Transverse colon (tissue), 4 donors: ENCODE measurements at places on chromosomes 4 and X. TPM values are rescaled to one million over a fixed set of nuclear protein-coding genes. Genes with fewer than 3 reads are reported as not detected.

RGN gene
- total RNA-seq, result 1.3 TPM

GRCh38 chr4:133186210-133186609, 37.1 kb downstream of the PCDH10 start:
- DNase-seq, result no peak
- no peaks in the 10 kb centered on the region for H3K36me3 ChIP-seq
- H3K27me3 ChIP-seq, result no peaks in the 10 kb centered on the region
- H3K4me3 ChIP-seq, result no peak overlapping the region

GLRA2 gene
- total RNA-seq, result 1.8 TPM

DNA sequence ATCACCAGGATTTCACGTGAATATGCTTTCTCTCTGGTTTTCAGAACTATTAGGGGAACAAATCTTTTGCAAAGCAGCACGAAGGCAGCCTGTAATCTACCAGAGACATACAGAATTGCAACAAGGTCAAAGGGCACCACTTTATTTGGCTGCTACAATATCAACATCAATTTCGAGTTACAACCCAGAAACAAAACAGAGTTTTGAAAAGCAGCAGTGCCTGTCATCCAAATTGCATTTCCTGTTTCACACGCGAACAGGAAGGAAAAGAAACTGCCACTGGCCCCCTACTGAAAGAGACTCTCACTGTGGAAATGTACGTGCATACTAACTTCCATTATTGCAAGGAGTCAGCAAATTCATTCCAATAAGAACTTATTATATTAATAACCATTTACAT, 17.1 kb upstream of the C1QTNF7 start:
- no peaks in the 10 kb centered on the region for H3K36me3 ChIP-seq
- peaks cover 28% of the 10 kb centered on the region for H3K4me1 ChIP-seq
- H3K27ac ChIP-seq, result no peak overlapping the region
- H3K4me3 ChIP-seq, result no peak overlapping the region
- H3K27me3 ChIP-seq, result no peaks in the 10 kb centered on the region

DNA sequence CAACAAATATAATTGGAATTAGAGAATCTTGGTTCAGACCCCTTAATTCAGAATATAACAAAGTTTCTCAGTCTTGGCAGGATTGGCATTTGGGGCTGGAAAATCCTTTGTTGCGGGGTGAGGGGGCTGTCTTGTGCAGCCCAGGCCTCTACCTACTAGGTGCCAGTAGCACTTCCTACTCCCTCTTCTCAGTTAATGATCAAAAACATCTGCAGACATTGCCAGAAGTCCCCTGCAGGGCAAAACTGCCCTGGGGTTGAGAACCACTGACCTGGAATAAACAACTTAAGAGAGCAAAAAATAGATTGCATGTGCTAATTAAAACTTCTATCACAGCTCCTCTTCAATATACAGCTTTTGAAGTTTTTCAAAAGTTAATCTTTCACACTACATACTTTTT, 36.7 kb upstream of the CXorf38 start:
- H3K4me3 ChIP-seq, result no peak overlapping the region
- no peaks in the 10 kb centered on the region for H3K4me1 ChIP-seq
- no peaks in the 10 kb centered on the region for H3K27me3 ChIP-seq
- DNase-seq, result no peak
- no peak overlapping the region for H3K27ac ChIP-seq

DNA sequence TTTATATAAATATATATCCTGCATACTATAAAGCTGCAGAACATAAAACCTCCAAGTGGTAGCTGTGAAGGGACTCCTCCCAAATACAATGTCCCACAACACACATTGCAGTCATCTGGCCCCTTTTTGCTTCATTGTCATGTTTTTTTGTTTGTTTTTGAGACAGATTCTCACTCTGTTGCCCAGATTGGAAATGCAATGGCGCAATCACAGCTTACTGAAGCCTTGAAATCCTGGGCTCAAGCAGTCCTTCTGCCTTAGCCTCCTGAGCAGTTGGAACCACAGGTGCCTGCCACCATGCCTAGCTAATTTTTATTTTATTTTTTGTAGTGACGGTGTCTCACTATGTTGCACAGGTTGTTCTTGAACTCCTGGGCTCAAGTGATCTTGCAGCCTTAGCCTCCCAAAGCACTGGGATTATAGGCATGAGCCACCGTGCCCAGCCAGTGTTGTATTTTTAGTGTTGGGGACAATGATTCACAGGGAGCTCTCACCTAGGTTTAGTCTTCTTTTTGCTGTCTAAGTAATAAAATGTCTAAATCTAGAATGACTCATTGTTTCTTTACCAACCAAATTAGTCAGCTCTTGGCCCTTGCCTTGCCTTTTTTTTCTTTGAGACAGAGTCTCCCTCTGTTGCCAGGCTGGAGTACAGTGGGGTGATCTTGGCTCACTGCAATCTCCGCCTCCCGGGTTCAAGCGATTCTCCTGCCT, 24.0 kb upstream of the XIAP start:
- no peaks in the 10 kb centered on the region for H3K4me1 ChIP-seq
- H3K4me3 ChIP-seq, result no peak overlapping the region
- no peak overlapping the region for H3K27ac ChIP-seq

- H3K4me3 ChIP-seq, result no peak overlapping the region
- H3K27ac ChIP-seq, result no peak overlapping the region
- H3K4me1 ChIP-seq, result no peaks in the 10 kb centered on the region
- DNase-seq, result no peak
- H3K27me3 ChIP-seq, result no peaks in the 10 kb centered on the region
These were observed 575.5 kb downstream of the GBA3 start for GRCh38 chr4:23268072-23268771.

ALAS2 gene
- total RNA-seq, result not detected

- H3K27me3 ChIP-seq, result no peaks in the 10 kb centered on the region
- no peak overlapping the region for H3K27ac ChIP-seq
- no peaks in the 10 kb centered on the region for H3K4me1 ChIP-seq
- no peak overlapping the region for H3K4me3 ChIP-seq
These were observed 161.4 kb downstream of the VSIG4 start for GRCh38 chrX:65878456-65878855.

- no peak overlapping the region for H3K27ac ChIP-seq
- H3K4me3 ChIP-seq, result no peak overlapping the region
- H3K36me3 ChIP-seq, result no peaks in the 10 kb centered on the region
- peak; percentile 12 for DNase-seq
- H3K27me3 ChIP-seq, result no peaks in the 10 kb centered on the region
These were observed 94.2 kb downstream of the PJA1 start for GRCh38 chrX:69070949-69071650.

DNA sequence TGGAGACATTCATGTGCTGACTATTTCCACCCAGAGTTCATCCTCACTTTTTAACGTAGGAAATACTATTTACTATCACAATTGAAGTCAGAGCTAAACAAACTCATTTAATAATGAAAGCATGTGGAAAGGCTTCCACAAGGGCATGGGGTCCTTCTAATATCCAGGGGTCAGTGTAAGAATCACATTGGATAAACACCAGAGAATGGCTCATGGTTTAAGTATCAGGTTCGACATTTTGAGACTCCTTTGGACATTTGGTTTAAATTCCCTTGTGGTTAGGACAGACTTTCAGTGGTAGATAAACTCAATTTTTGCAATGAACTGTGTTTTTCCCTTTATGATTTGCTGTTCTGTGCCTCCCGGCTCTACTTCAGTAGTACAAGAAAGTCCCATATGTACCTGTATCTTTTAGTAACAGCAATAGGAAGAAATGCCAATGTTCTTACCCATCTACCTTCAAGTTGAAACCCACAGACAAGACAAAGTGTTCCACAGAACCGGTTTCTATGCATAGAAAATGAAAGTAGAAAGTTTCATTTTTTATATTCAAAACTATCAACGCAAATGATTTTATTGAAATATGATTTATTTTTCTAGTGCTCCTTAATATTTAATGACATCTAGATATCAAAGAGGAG, 589.0 kb upstream of the FAM241A start:
- no peak overlapping the region for H3K4me3 ChIP-seq
- no peak overlapping the region for H3K27ac ChIP-seq
- DNase-seq, result no peak
- H3K4me1 ChIP-seq, result no peaks in the 10 kb centered on the region
- H3K27me3 ChIP-seq, result no peaks in the 10 kb centered on the region

- H3K36me3 ChIP-seq, result no peaks in the 10 kb centered on the region
- H3K4me3 ChIP-seq, result no peak overlapping the region
- no peaks in the 10 kb centered on the region for H3K4me1 ChIP-seq
- no peak for DNase-seq
- H3K27ac ChIP-seq, result no peak overlapping the region
These were observed 126.9 kb upstream of the GPRIN3 start for GRCh38 chr4:89434364-89434988.

DNA sequence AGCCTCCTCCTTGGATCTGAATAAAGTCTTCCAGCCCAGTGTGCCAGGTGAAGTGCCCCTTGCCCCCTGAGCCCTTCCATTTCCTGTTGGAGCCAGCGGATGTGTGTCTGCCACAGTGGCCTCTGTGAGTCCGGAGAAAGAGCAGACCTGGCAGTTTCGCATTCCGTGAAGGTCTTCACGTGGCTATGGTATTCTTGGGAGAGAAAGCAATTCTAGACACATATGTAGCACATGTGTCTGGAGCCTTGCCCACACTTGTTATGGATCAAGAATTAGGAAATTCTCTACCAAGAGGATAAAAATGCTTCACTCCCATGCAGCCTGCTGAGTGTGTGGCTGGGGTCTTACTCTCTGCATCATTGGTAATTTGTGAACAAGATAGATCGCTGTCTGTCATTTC, 130.9 kb downstream of the REPS2 start:
- no peak overlapping the region for H3K4me3 ChIP-seq
- no peaks in the 10 kb centered on the region for H3K4me1 ChIP-seq
- no peak overlapping the region for H3K27ac ChIP-seq
- no peaks in the 10 kb centered on the region for H3K36me3 ChIP-seq
- no peak for DNase-seq

- no peaks in the 10 kb centered on the region for H3K27me3 ChIP-seq
- DNase-seq, result no peak
- no peak overlapping the region for H3K4me3 ChIP-seq
- no peaks in the 10 kb centered on the region for H3K4me1 ChIP-seq
- H3K27ac ChIP-seq, result no peak overlapping the region
- no peaks in the 10 kb centered on the region for H3K36me3 ChIP-seq
These were observed 313.1 kb upstream of the ANXA10 start for GRCh38 chr4:167779280-167779679.

- peaks cover 12% of the 10 kb centered on the region for H3K4me1 ChIP-seq
- no peak overlapping the region for H3K4me3 ChIP-seq
- H3K36me3 ChIP-seq, result no peaks in the 10 kb centered on the region
- no peak overlapping the region for H3K27ac ChIP-seq
These were observed 64.4 kb downstream of the SHROOM3 start for GRCh38 chr4:76499461-76499860.

GRCh38 chrX:114591121-114591520, 7.2 kb downstream of the HTR2C start:
- H3K27me3 ChIP-seq, result no peaks in the 10 kb centered on the region
- H3K4me1 ChIP-seq, result no peaks in the 10 kb centered on the region
- no peak overlapping the region for H3K27ac ChIP-seq
- no peak for DNase-seq
- H3K4me3 ChIP-seq, result no peak overlapping the region

DNA sequence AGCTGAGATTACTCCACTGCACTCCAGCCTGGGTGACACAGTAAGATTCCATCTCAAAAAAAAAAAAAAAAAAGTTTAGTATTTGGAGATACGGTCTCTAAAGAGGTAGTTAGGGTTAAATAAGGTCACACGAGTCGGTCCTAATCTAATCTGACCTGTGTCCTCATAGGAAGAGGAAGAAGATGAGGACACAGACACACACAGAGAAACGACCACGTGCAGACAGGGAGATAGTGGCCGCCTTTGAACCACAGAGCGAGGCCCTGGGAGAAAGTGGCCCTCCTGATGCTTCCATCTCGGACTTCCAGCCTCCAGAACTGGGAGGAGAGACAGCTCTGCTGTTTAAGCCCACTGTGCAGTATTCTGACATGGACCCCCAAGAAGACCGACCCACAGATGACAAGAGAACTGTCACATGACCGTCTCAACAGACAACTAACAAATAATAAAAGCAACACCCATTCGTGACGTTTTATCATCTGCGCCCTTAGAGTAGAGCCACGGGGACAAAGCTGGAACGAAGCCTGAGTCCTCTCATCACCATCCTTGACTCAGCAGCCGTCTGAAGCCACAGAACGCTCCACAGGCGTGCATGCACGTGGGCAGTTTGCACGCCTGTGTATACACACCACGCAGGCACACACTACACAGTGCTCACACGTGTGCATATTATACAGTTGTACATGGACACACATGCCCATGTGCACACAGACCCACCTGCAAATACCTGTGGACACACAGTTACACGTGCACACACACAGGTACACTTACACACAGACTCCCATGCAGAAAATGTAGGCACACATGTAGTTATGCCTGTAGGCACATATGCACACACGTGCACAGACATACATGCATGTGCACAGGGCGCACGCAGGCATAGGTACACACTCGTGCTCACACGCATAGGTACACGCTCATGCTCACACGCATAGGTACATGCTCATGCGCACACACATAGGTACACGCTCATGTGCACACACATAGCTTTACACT, 51.7 kb downstream of the FAM53A start:
- H3K36me3 ChIP-seq, result no peaks in the 10 kb centered on the region
- H3K4me3 ChIP-seq, result no peak overlapping the region
- no peak for DNase-seq
- no peaks in the 10 kb centered on the region for H3K4me1 ChIP-seq
- peaks cover 13% of the 10 kb centered on the region for H3K27me3 ChIP-seq

SH2D1A gene
- not detected for total RNA-seq

- no peak for DNase-seq
- no peak within 1 kb of the TSS for H3K27ac ChIP-seq
- H3K27me3 ChIP-seq, result no peaks in the 10 kb centered on the region
These were observed at the start of gene ANK2 for GRCh38 chr4:113049421-113050370. Gene ANK2, plus strand, starts transcription at chr4:113049653. Its CDS starts 76 bp downstream, at chr4:113049729.

GRCh38 chr4:7540654-7541413, 106.1 kb upstream of the PSAPL1 start:
- H3K27me3 ChIP-seq, result no peaks in the 10 kb centered on the region
- no peaks in the 10 kb centered on the region for H3K4me1 ChIP-seq
- no peaks in the 10 kb centered on the region for H3K36me3 ChIP-seq
- no peak overlapping the region for H3K4me3 ChIP-seq

TLR6 gene
- 1.6 TPM for total RNA-seq

SCFD2 gene
- total RNA-seq, result 18.0 TPM

GRCh38 chrX:57899906-57900305, 10.4 kb downstream of the ZXDA start:
- no peaks in the 10 kb centered on the region for H3K36me3 ChIP-seq
- DNase-seq, result no peak
- no peaks in the 10 kb centered on the region for H3K4me1 ChIP-seq
- no peak overlapping the region for H3K27ac ChIP-seq

RHOH gene
- total RNA-seq, result 4.1 TPM

DNA sequence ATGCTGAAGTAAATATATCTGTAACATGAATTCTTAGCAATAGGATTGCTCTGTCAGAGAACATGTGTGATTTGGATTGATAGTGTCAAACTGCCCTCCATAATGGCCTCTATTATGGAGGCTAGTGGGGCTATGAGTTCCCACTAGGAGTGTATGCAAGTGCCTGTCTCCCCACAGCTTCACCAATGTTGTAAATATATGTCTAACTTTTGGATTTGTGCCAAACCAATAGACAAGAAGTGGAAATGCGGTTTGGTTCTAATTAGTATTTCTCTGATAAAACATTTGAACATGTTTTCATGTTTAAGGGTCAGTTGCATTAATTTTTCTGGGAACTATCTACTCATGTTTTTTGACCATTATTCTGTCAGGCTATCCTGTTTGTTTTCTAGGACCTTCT, 28.1 kb downstream of the GPAT3 start:
- no peaks in the 10 kb centered on the region for H3K27me3 ChIP-seq
- no peak overlapping the region for H3K27ac ChIP-seq
- no peaks in the 10 kb centered on the region for H3K36me3 ChIP-seq
- no peaks in the 10 kb centered on the region for H3K4me1 ChIP-seq
- no peak for DNase-seq
- H3K4me3 ChIP-seq, result no peak overlapping the region

PPP2R2C gene
- total RNA-seq, result 0.32 TPM

HSFX2 gene
- total RNA-seq, result not detected
